ENCODE measurements at places on chromosomes 1 and 21. TPM values are rescaled to one million over a fixed set of nuclear protein-coding genes. Genes with fewer than 3 reads are reported as not detected.

ZNF436 gene
- 29.5 TPM for total RNA-seq

FAM167B gene
- total RNA-seq: 2.3 TPM

XCL2 gene
- total RNA-seq: not detected

L1TD1 gene
- total RNA-seq: 4.7 TPM

MUL1 gene
- total RNA-seq: 30.0 TPM

FMN2 gene
- 4.8 TPM for total RNA-seq

GCSAML gene
- total RNA-seq: 1.5 TPM

S100A14 gene
- 13.5 TPM for total RNA-seq

LRRC53 gene
- not detected for total RNA-seq

DNA sequence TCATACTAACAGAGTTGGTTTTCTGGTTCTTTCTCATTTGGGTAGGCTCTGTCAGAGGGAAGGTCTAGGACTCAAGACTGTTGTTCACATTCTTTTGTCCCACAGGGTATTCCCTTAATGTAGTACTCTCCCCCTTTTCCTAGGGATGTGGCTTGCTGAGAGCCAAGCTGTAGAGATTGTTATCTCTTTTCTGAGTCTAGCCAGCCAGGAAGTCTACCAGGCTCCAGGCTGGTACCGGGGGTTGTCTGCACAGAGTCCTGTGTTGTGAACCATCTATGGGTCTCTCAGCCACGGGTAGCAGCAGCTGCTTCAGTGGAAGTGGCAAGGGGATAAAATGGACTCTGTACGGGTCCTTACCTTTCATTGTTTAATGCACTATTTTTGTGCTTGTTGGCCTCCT is 226.4 kb downstream of the LBR start:
- no peak for DNase-seq

- no peak for DNase-seq
Observed at GRCh38 chr1:60866917-60867531, 215.3 kb upstream of the NFIA start.

DNA sequence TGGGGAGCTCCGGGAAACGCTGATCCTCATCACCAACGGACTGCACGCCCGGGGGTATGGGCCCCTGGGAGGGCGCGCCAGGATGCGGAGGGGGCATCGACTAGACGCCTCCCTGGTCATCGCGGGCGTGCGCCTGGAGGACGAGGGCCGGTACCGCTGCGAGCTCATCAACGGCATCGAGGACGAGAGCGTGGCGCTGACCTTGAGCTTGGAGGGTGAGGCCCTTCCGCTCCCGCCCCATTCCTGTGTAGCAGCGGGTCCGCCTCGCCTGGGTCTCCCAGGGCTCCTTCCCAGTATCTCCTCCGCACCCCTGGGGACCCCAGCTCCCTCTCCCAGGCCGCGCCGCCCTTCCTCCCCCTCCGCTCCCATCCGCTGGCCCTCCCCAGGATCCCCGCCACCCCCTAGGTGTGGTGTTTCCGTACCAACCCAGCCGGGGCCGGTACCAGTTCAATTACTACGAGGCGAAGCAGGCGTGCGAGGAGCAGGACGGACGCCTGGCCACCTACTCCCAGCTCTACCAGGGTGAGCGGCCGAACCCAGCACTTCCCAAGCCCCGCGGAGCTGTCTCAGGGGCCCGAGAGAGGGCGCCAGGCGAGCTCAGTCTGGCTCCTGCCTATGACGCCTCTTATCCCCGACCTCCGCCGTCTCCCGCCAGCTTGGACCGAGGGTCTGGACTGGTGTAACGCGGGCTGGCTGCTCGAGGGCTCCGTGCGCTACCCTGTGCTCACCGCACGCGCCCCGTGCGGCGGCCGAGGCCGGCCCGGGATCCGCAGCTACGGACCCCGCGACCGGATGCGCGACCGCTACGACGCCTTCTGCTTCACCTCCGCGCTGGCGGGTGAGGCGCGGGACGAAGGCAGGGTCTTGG is 5.0 kb downstream of the HAPLN2 start:
- no peak for DNase-seq

- DNase-seq: no peak
Observed at GRCh38 chr1:55726994-55727393, 511.8 kb upstream of the USP24 start.

- DNase-seq: no peak
Observed at GRCh38 chr1:95924684-95925083, 690.7 kb downstream of the RWDD3 start.

DNA sequence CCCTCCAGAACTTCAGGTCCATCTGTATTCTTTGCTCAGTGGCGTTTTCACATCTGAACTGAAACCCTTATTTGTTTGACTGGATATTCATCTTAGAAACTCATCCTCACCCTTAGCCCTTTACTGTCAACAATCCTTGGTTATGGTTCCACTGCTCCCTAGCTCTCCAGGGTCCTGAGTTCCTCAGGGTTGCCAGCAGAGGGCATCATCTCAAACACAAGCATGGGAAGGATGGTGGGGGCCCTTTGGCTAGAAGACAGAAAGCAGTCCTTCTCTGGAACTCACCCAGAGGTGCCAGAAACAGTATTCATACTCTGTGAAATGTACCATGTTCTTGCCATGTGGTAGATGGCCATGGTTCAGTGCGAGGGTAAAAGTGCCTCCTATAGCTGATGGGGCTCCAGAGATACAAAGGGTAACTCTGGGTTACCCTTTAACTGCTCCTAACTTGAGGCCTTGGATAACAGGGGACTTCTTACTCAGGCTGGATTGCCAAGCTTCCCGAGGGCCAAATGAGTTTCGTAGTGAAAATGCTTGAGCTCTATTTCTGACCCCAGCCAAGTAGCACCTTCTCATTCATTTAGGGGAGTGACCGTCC is 11.3 kb downstream of the NCSTN start:
- no peak for DNase-seq

DNA sequence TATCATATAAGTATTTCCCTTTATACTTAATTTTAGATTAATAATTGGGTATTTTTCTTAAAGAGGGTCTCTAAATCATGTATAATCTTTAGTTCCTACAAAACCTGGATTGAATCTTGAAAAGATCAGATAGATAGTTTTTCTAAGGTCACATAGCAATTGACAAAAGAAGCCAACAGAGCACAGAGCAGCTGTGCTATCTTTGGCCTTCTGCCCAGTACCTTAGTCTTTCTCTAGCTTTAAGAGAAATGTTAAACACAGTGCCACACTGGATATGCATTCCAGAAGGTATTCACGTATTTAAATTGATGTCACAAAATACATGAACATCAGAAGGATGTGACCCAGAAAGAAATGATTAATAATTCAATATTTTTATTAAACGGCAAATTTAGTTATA is 86.8 kb downstream of the C21orf91 start:
- no peak for DNase-seq

GRCh38 chr1:179177182-179177581 is 52.3 kb downstream of the ABL2 start:
- DNase-seq: no peak

DNA sequence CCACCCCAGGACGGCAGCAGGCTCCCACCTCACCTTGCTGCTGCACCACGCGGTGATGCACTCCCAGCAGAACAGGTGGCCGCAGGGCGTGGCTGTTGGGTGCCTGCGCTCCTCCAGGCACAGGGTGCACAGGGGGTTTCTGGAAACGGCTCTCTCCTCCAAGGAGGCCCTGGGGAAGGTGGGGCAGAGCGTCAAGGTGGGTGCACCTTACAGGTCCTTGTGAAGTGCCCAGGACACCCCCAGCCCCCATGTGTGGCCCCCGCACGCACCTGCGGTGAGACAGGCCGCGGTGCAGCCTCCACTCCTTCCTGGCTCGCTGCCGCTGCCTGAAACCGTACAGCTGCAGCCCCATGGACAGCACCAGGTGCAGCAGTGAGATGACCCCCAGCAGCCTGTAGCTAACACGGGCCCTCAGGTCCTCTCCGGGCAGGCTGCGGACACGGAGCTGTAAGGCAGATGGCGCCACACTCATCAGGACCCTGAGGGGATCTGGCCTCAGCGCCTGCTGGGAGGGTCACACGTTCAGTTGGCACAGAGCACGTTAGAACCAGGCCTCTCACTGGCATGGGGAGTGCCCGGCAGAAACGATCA is 5.8 kb downstream of the PEX10 start:
- DNase-seq: no peak

DNA sequence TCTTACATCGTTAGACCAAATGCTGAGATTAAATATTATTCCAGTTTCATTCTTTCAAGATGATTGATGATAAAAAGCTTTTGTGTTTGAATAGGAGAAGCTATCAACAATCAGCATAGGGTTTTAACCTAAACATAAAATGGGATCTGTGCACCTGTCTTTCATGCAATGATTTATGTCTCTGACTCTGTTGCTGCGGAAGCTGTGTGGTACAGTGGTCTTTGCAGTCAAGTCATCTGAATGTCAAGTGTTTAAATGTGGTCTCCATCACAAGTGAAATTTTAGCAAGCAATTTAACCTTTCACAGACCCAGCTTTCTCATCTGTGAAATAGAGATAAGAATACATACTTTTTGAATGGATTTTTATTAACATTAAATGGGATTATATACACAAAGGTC is 107.2 kb downstream of the PLPPR5 start:
- no peak for DNase-seq

DNA sequence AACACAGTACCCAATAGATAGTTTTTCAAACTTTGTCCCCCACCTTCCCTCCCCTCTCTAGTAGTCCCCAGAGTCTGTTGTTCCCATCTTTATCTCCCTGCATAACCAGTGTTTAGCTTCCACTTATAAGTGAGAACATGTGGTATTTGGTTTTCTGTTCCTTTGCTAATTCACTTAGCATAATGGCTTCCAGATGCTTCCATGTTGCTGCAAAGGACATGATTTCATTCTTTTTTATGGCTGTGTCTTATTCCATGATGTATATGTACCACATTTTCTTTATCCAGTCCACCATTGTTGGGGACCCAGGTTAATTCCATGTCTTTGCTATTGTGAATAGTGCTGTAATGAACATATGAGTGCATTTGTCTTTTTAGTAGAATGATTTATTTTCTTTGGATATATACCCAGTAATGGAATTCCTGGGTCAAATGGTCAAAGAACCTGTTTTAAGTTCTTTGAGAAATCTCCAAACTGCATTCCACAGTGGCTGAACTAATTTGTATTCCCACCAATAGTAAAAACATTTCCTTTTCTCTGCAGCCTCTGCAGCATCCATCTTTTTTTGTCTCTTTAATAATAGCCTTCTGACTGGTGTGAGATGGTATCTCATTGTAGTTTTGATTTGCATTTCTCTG is 126.0 kb downstream of the AK5 start:
- no peak for DNase-seq

DNA sequence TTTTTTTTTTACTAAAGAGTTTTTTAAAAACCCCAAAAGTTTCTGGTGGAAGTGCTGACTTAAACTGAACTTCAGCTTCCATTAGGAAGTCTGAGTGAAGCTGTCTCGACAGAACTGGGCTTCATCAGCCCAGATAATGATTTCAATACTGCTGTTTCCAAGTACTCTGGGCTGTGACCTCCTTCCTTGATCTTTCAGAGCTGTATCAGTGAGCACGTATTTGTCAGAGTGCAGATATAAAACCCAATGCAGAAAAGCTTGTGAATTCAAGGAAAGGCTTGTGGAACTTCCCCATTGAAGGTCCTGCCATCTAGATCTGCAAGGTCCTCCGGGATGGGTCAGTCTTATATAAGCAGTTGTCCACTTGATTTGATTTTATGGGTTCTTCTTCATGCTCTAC is 50.1 kb upstream of the RGS21 start:
- DNase-seq: no peak

DNA sequence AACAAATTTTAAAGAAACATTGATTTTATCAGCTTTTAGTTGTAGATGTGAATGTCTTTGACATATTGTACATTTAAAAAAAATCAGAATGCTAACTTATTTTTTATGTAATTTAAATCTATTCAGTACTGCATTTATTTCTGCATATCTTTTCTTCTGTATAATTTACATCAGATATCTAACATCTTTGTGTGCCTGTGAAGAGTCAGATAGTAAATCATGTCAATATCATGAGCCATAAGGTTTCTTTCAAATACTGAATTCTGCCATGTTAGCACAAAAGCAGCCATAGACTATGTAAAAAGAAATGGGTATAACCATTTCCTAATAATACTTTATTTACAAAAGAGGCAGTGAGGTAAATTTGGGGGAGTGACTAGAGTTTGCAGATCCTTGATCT is 1829.2 kb downstream of the NCAM2 start:
- no peak for DNase-seq

DNA sequence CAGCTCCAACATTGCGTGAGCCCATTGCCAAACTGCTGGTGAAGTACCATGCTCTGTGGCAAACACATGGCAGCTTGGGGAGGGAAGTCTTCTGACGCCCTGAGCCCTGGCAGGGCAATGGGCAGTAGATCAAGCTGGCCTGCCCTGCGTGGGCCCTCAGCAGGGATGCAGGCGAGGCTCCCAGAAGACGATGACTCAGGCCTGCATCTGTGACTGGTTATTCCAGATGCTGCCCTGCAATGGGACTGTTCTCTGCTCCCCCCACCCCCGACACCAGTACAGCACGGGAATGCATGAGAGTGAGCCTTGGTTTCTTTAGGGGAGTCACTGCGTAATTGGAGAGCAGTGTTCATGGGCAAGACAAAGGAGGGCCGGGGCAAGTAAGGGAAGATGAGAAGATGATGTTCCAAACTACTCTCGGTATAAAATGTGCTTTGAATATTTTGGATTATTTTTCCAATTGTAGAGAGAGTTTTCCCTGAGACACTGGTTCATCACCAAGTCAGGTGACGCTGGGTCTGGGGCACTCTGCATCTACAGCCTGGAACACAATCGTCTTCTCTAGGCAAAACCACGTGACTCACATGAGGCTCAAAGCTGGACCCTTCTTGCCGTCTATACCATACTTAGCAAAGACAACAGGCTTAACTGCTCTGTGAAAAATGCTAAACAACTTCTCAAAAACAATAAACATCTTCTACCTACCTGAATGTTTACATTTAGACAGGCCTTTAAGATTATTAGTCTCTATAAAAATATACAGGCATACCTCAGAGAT is 9.0 kb upstream of the C1orf198 start:
- no peak for DNase-seq

- DNase-seq: no peak
Observed at GRCh38 chr1:165703648-165704047, 5.3 kb upstream of the ALDH9A1 start.

DNA sequence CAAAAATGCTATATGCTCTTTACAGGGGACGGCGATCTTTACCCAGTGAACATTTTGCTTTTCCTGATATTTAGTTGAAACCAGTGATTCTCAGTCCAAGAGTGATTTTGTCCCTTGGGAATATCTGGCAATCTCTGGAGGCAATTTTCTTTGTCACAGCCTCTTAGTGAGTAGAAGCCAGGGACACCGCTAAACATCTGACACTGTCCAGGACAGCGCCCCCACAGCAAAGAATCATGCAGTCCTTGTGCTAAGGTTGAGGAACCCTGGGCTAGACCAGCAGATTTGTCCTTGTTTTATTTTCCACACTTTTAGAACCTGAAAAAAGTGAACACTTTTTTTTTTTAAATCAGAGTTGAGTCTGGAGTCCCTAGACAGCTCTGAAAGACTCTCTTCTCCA is 13.1 kb downstream of the EVA1C start:
- DNase-seq: no peak

GRCh38 chr1:81375884-81376548 is 424.7 kb upstream of the ADGRL2 start:
- no peak for DNase-seq

- DNase-seq: no peak
Observed at GRCh38 chr1:203101813-203102634, 16.2 kb upstream of the MYOG start.

GRCh38 chr1:183480971-183481441 is 8.7 kb downstream of the SMG7 start:
- no peak for DNase-seq
